ENCODE measurements at places on chromosomes 3 and 15. TPM values are rescaled to one million over a fixed set of nuclear protein-coding genes. Genes with fewer than 3 reads are reported as not detected.

The BFSP2 gene
- not detected for total RNA-seq

The C3orf49 gene
- not detected for total RNA-seq

The GOLGA8T gene
- total RNA-seq, result not detected

The PXYLP1 gene
- total RNA-seq, result 9.1 TPM

The SCG3 gene
- not detected for total RNA-seq

DNA sequence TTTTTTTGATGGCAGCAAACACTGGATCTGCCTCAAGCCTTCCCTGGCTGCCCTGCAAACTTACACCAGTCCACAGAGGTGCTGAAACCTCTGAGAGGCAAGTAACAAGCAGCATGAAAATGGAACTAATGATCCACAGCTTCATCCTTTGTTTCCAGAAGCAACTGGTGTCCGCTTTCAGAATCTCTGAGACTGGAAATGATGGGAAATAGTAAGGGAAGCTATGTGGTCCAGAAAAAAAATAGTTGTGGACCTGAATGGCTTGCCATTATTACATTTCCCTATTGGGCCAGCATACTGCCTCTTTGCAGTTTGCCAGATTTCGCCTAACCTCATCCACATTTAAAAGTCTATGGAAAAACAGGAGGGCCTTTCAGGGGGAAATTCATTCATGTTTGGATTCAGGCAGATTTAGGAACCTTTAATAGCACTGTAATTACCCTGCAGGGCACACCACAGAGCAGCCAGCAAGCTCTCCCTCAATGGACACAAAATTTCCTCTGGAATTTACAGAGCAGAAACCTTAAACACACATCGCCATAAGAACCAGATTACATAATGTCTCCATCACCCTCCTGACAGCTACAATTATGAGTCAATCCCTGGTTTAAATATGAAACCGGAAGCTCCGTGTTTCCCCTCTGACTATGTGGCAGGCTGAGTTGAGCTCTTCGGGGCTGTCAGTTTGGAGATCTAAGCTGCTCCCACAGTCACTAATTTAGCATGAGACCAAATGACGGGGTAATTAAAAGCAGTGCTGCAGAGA lies 134.4 kb downstream of the TMCO5A start:
- DNase-seq, result peak; percentile 68

DNA sequence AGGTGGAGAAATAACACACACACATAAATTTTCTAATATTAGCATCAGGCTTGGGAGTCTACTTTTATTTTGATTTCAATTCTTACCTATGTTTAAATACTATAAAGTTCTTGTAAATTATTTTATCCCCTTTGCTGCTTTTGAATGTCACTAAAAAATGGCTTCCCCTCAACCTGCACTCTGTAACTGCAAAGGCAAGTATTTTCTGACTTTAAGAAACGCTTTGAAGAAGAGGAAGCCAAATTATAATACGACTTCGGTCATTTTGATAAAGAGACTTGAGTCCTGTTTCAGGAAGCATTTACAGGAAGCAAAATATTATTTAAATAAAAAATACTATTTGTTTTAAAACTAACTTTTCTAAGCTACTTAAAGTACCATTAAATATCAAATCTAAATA lies 627.7 kb upstream of the AGTR1 start:
- no peak for DNase-seq

DNA sequence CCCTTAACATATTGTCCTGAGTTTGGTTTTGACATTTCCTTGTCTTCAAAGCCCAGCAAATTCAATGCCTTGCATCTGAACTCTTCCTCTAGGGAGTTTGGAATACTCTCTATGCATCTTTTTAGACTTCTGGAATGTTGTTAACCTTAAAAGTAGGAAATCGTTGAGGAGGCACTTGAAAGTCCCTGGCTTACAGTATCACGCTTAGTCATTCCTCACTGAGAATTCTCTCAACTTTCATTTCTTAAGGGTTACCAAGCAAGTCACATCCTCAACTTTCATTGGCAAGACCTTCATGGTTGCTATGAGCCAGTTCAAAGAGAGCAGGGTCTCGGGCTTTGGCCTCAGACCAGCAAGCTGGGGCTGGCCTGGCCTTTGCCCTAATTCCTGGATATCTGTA lies 89.9 kb downstream of the ASB7 start:
- DNase-seq, result peak; percentile 63

DNA sequence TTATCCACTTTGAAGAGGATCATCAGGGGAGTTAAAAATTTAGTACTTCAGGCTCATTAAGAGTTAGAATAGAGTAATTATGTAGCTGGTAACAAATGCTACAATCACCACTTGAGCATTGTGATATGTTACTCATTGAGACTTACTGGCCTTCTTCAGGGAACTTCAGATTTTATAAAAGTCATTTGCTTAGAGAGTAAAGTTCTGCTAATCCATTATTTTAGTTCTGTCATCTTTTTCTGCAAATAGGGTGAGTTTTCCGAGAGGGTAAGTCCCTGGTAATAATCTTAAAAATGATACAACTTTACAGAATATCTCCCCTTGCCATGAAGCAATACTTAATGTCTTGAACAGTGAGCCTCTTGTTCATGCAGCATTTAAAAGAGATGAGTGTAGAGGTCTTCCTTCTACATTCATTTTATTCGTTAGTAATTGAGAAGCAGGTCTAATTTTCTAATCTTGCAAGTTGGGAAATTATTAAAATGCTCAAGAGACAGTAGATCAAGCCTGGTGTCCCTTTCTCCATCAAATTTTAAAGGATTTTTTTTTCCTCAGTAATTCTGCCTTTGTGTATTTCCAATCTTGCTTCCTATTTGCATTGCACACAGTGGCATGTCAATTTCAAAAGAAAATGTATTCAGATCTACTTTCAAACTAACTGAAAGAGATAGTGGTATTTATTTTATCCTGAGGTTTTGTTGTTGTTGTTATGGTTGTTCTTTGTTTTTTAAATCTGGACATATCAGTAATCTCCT lies 52.6 kb downstream of the MBNL1 start:
- DNase-seq, result no peak

GRCh38 chr3:44883999-44884431 lies 9.6 kb downstream of the TGM4 start:
- DNase-seq, result peak; percentile 98

- peak; percentile 86 for DNase-seq
Observed at GRCh38 chr15:77295446-77295845, 124.5 kb downstream of the PEAK1 start.

GRCh38 chr3:128369121-128369703 lies 97.5 kb downstream of the DNAJB8 start:
- no peak for DNase-seq

Measured in fibroblast of the aortic adventitia (primary cell).